Psoas muscle (tissue), 8 donors: ENCODE measurements at places on chromosomes 4 and X. TPM values are rescaled to one million over a fixed set of nuclear protein-coding genes. Genes with fewer than 3 reads are reported as not detected.

Gene SLC26A1
- polyA plus RNA-seq: 0.06 TPM

Gene AFP
- not detected for polyA plus RNA-seq

Gene CLNK
- polyA plus RNA-seq: not detected

Gene SYN1
- polyA plus RNA-seq: 0.80 TPM

Gene CWH43
- polyA plus RNA-seq: not detected

- DNase-seq: no peak
These were observed 46.8 kb upstream of the TMPRSS11F start for GRCh38 chr4:68176500-68176899.

DNA sequence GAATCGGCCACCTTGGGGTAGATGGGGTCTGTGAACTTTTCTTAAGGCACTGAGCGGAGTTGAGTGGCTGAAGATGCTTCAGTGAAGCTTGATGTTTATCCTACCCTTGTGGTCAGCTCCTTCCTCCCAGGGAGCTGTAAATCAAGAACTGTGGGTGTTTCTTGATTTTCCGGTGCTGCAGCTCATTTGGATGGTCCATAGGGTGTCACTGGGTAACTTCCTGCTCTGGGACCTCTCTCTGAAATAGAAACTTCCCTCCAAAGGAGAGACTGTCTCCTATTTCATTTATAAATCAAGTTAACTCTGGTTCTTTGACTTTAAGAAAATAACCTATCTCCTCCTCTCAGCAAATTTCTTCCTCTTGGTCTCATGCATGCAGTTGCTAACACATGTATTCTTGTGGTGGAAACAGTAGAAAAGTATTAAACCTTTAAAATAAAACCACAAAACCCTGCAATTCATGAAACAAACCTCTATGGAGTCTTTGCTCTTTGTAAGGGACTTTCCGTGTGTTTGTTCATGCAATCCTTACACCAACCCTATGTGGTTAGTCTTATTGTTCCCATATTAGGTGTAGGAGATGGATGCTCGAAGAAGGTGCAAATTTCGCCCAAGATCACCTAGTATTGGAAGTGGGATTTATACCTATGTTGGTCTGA lies 110.3 kb downstream of the SHROOM3 start:
- DNase-seq: no peak

GRCh38 chrX:149881081-149881711 lies at the start of gene MAGEA8:
MAGEA8 (plus strand) TSS chrX:149881183; CDS start chrX:149884273, 3,090 bp downstream.
- DNase-seq: no peak

- DNase-seq: no peak
These were observed 55.3 kb downstream of the SH2D1A start for GRCh38 chrX:124401696-124402095.

DNA sequence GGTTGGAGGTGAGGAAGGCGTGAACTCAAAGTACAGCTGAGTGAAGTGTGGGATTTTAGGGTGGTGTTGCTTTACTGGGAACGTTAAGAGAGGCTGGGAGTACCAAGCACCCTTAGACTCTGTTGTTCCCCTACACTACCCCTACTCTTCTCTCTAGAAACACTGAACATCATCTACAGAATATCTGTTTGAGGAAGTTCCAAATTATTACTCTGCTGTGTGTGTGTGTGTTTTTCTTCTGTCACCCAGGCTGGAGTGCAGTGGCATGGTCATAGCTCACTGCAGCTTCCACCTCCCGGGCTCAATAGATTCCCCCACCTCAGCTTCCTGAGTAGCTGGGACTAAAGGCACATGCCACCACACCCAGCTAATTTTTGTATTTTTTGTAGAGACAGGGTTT lies 76.7 kb upstream of the AP1S2 start:
- DNase-seq: no peak

GRCh38 chr4:151143811-151144210 lies 44.4 kb downstream of the RPS3A start:
- no peak for DNase-seq

DNA sequence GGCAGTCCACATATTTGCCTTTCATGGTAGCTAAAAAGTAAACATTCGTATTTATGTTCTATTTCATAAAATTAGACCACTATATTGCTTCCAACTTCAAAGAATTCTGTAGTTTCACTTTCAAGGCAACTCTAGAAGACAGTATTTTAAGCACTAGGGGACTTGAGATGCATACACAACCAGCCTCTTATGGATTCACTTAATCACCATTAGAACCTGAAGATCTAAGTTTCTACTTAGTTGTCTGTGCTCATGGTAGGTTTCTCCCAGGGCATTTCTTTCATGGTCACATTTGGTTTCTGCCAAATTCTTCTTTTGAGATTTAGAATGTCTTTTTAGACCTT lies 209.9 kb upstream of the HCCS start:
- DNase-seq: no peak

DNA sequence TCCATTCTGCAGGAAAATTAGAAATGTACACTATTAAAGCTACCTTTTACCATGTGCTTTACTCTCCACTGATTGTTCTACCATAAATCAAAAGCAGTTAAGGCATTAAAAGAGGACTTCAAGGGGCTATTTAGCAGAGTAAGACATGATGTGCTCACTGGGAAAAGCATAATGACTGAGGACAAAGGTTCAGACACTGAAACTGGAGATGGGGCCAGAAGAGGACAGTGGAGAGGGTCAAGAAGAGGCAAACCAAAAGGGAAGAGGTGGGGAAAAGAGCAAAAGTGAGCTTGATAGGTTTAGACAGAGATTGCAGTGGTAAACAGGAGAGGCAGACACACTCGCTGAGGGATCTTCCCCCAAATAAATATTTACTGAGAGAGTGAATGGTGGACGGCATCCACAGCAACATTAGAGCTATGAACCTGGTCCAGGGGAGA lies 23.8 kb downstream of the SH3RF1 start:
- no peak for DNase-seq

DNA sequence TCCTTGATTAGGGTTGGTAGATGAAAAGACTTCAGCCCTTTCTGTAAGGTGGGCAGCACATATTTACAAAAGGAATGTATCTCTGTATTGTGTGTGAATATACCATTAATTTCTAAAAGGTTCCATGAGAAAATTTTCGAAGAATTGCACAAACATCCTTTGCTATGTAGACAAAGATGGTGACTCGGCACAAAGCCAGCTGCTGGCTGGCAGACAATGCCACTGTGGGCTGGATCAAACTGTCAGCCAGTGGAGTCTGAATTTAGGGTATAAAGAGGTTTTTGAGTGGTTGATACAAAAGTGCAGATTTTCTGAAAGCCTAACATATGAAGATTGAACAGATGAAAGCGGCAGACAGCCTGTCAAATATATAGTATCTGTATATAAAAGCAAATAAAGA lies 5.6 kb upstream of the TXK start:
- DNase-seq: no peak

DNA sequence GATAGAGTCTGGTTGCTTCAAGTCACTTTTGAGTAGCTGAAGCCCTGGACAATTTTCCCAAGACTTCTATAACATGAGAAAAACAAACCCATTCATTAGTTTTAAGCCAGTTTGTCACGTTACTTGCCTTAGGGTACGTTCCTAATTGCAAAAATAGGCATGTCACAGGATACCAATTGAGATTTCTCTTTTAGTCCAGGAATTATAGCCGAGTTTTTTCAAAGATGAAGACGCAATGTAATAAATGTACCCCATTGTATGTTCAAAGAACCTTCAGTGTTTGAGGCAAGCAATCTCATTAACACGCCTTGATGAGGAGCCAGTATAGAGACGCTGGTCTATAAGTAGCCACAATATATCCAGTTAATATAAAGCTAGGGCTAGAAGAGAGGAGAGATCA lies 534.2 kb downstream of the INPP4B start:
- no peak for DNase-seq

DNA sequence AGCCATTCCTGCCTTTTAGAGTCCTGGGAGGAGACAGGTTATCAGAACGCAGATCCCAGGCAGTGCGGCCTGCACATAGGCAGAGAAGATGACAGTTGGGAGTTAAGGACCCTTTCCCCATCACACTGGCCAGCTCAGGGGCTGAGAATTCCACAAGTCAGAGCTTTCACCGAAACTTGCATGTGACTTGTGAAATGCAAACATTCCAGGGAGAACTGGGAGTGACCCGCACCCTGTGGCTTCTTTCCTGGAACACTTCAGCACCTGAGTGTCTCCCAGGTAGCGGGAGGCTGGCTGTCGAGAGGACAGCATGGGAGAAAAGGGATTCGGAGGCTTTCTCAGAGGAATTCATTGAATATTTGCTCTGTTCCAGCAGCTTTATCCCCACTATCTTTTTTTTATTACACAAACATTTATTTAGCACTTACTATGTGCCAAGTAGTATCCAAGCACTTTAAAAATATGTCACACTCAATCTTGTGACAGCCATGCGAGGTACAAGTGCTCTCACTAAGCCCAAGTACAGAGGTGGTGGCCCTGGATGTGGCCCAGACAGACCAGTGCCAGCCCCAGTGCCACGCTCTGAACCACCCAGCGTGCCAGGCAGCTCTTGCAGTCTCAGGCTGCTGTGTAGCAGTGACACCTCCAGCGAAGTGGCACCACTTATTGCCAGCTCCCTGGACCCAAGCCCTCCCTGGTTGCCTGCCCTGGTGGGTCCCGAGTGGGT lies 100.5 kb downstream of the PHKA2 start:
- DNase-seq: peak; percentile 65

DNA sequence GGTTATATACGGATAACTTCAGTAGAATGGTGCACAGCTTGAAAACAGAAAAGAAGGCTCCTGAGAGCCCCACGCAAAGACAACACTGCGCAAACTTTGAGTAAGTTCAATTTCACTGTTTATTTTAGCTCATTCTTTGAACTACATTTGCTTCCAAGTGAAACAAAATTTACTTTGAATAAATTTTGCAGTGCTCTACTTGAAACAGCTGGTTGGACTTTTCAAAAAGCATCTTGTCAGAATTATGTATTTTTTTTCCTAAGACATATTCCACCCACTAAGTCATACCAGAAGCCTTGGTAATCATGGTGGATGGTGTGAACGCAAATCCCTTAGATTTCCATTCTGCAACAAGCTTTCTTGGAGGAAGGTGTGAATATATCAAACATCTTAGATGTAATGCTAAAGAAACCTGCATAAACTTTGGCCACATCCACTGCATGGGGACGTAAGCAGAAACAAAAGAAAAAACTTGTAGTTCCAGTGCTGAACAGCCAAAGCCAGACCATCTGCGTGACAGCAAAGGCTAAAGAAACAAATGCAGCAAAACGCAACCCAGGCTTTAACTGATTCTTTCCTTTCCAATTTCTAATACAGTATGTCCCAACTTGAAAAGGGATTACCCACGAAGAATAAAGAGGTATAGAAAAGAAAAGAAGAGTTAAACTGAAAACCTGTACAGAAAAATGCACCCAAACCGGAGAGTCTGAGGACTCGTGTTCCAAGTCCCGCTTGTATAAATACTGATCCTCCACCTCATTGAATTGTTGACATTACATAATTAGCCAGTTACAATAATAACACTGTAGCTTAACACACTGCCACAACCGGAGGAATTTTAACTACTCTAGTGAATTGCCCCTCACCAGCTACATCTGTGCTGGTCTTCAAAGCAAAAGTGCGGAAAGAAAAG lies 90.9 kb downstream of the SH3RF1 start:
- DNase-seq: no peak

GRCh38 chr4:39469429-39470077 lies 10.7 kb downstream of the LIAS start:
- no peak for DNase-seq

DNA sequence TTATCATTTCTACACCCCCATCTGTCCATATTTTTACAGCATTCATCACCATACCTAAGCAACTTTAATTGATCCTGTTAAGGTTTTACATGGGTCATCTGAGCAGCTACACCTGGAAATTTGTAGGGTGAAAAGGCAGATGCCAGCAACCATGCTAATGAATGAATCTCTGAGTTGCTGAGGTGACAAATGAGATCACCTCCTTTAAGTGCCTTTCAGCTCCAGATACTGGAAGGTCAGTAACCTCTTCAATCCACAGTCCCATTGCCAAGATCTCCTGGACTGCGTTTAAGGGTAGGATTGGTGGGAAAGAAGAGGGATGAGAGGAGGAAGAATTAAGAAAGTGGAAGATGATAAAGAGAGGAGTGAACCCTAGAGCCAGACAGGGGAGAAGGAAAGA lies 8.5 kb upstream of the BMP3 start:
- no peak for DNase-seq

- no peak for DNase-seq
These were observed 977.1 kb upstream of the PRKX start for GRCh38 chrX:4690521-4690920.

GRCh38 chr4:143539670-143540023 lies 26.1 kb downstream of the SMARCA5 start:
- no peak for DNase-seq

DNA sequence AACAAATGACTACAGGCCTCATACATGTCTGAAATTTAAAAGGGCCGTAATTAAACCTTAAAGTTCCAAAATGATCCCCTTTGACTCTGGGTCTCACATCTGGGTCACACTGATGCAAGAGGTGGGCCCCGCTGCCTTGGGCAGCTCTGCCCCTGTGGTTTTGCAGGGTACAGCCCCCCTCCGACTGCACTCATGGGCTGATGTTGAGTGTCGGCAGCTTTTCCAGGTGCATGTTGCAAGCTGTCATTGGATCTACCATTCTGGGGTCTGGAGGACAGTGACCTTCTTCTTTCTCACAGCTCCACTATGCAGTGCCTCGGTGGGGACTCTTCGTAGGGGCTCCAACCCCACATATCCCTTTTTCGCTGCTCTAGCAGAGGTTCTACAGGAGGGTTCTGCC lies 1537.9 kb downstream of the PCDH18 start:
- DNase-seq: no peak

GRCh38 chrX:104712515-104712914 lies 146.5 kb downstream of the IL1RAPL2 start:
- no peak for DNase-seq

DNA sequence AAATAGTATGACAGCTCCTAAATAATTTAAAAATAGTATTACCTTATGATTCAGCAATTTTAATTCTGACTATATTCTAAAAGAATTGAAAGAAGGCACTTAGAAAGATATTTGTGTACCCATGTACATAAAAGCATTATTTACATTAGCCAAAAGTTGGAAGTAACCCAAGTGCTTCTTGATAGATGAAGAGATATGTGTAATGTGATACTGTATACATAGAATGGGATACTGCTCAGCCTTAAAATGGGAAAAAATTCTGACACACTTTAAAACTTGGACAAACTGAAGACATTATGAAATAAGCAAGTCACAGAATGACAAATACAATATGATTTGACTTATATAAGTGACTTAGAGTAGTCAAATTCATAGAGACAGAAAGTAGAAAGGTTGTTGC lies 112.2 kb downstream of the IDS start:
- no peak for DNase-seq

DNA sequence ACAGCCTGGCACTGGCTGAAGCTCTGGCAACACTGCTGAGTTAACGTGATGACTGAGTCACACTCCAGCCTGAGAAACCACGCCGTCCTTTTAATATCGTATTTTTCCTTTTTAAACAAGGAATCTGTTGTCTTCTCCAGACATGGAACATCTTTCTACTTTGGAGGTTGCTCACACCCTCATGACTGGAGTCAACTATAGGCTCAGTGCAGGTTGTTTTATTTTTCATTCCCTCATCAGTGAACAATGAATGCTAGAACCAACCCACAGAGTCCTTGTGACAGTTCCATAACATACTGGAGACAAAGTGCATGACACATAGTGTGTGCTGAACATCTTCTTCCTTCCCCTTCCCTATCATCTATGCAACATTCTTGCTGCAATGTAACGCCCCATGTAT lies 76.8 kb upstream of the CPEB2 start:
- DNase-seq: no peak

- DNase-seq: no peak
These were observed 357.1 kb downstream of the PDGFC start for GRCh38 chr4:156614536-156614935.

- no peak for DNase-seq
These were observed 589.9 kb upstream of the GALNT7 start for GRCh38 chr4:172578712-172579111.
